ENCODE measurements at places on chromosomes 6 and 20.

DNA sequence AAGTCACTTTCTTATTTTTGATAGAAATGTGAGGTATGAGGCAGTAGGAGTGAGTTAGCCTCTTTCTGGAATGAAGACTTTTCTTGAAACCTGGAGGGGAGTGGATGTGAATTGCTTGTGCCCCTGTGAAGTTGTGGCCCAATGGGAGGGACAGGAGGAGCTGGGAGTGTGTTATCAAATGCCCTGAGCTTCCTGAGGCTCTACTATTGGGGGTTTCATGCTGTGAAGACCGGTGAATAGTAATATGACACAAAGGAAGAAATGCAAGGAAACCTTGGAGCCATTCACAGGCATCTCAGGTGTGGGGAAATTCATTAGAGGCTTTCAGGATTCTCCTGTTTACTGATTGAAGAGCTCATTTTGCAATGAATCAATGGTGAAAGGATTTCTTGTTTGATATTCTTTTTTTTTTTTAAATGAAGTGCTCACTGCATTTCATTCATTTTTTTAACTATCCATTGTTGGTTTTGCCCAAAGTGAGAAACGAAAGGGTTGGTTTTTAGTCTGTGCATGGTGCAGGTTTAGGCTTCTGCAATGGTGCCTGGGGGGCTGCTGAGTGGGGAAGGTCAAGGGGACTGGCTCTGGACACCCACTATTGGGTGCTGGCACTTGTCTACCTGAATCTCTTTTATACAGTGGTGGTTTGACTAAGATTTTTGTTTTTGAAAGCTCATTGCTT, 8.2 kb downstream of the RNF144B start:
- no peak for DNase-seq

DNA sequence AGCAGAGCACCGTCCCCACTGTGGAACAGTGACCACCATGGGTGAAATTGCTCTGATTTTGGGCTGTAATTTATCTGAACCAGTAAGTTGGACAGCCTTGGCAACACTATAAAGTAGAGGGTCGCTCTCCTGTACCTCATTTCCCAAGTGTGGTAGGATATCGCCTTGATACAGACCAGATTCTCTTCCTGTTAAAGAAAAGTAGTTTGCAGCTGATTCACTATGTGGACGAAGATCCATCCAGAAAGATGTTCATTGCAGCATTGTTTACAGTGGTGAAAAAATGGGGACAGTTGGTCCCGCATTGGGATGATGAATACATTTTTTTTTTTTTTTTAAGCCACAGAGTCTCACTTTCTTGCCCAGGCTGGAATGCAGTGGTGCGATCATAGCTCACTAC, 74.3 kb downstream of the SLX4IP start:
- no peak for DNase-seq

GRCh38 chr6:52233975-52234823, 10.1 kb downstream of the IL17F start:
- no peak for DNase-seq

DNA sequence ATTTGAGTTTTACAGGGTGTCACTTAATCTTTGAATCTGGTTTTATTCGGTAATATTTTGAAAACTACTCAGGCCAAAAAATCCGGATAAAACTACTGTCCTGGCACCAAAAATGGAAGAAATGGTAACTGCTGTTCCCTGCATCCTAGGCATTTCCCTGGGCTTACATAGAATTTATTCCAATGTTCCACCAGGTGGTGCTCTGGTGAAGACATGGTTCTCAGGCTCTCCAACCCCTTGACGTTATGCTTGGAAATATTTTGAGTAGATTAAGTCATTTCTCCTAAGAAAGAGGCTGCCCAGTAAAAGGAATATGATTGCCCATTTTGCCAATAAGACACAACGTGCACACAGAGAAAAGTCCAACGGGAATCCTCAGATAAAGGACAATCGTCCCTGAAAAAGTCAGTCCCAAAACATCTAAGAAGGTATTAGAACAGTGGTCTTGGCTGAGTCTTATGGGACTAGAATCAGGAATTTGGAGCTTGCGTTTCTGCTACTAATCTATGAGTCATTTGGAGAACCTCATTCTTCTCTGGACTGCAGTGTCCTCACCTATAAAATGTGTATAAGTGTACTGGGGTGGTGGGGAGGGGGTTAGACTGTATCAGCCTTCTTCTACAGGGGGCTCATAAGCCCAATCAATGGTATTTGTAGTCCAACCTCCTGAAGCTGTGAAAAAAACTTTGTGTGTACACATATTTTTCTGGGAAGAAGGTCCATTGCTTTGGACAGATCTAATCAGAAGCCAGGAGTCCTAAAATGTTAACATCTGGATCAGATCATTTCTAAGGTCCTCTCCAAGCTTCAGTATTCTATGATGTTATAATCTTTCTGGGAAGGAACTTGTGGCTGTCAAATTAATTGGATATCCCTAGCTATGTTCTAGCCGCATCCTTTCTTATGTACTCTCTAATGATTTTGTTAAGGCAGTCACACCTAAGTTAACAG, 131.0 kb upstream of the BMP2 start:
- no peak for DNase-seq

GRCh38 chr20:64065974-64066343, 3.0 kb downstream of the TCEA2 start:
- DNase-seq, result no peak

GRCh38 chr6:54970337-54970736, 123.8 kb downstream of the FAM83B start:
- no peak for DNase-seq

GRCh38 chr6:148959008-148959407, 212.2 kb downstream of the UST start:
- DNase-seq, result no peak

DNA sequence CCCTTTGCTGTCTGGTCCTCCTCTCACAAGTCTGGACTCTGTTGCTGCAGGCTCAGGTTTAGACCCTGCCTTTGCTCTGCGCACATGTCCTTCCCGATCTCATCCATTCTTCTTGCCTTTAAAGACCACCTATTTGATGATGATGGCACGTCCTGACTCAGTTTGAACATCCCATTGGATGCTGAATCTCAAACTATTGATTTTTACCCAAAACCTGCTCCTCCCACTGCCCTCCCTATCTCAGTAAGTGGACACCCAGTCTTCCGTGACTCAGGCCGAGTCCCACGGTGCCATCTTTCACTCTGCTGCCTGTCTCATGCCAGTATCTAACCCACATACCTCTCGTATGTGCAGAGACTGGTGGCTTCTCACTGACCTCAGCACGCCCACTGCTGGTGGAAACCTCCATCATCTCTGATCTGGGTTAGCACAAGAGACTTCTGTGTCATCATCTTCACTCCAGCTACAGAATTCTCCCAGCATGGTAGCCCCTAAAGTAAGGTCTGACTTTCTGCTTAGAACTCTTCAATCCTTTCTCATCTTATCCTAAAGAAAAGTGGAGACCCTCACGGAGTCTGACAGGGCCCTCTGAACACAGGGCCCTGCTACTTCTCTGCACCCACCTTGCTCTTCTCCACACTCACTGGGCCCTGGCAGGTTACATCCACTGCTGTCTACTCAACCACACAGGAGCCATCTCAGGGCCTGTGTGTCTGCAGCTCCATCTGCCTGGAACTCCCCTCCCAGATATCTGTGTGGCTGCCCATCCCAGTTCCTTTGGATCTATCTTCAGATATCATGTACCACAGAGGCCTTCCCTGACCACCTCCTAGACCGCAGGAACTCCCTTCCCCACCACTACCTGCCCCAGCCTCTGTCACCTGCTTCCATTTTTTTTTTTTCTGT, 387.1 kb upstream of the AGPAT4 start:
- no peak for DNase-seq

- DNase-seq, result no peak
These were observed 16.1 kb upstream of the CCN6 start for GRCh38 chr6:112037783-112038216.

DNA sequence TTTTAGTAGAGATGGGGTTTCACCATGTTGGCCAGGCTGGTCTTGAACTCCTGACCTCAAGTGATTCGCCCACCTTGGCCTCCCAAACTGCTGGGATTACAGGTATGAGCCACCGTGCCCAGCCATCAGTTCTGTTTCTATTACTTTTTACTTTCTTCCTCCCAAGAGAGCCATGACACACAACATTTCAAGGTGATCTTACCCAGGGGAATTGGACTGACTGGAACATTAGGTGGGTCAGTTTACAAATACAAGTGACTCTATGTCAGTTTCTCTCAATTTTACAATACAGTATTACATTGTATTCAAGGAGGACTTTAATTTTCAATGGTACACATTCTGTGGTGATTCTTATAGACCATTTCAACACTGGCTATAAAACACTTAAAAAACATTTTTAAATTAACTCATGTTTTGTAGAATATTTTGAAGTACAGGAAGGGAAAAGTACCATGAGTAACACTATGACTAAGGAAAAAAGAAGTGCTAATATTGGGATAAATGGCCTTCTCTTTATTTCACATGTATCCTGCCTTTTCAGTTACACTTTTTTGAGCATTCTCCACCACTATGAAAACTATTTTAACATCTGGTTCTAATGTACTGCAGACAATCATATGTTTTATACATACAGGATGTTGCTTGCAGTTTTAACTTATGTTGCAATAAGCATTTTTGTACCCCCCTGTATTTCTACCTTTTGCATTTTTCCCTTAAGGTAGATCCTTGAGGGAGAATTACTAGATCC, 8.4 kb downstream of the TPBG start:
- DNase-seq, result no peak

GRCh38 chr6:36312854-36313648, 23.6 kb downstream of the BNIP5 start:
- DNase-seq, result no peak

DNA sequence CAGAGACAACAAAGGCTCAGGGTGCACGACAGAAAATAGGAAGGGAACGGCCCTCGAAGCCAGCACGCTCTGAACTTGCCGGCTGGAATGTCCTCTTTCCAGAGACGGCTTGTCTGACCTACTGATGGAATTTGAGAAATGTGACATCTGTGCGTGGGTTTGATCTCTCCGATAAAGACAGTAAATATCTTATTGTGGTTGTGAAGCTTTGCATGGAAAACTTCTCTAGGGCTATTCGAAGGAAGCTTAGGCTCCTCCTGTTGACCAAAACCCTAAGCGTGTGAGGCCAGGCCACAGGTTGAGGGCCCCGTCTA, 247.3 kb downstream of the ZNF217 start:
- DNase-seq, result no peak

DNA sequence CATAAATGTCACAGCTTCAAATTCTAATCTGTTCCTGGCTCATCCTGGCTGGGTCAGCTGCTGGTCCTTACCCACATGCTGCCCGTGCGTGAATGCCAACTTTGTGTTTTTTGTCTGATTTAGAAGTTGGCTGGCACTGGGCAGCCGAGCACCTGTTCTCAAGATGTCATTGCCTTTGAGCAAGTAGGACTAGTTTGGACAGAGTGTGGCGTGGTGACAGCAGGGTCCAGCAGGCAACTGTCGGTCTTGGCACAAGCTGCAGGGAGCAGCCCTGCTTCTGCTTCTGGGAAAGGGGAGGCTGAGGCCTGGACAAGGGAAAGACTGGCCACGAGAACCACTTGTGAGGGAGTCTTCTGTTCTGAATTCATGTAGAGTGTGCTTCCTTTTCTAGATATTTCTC, 26.4 kb upstream of the ADRM1 start:
- no peak for DNase-seq

DNA sequence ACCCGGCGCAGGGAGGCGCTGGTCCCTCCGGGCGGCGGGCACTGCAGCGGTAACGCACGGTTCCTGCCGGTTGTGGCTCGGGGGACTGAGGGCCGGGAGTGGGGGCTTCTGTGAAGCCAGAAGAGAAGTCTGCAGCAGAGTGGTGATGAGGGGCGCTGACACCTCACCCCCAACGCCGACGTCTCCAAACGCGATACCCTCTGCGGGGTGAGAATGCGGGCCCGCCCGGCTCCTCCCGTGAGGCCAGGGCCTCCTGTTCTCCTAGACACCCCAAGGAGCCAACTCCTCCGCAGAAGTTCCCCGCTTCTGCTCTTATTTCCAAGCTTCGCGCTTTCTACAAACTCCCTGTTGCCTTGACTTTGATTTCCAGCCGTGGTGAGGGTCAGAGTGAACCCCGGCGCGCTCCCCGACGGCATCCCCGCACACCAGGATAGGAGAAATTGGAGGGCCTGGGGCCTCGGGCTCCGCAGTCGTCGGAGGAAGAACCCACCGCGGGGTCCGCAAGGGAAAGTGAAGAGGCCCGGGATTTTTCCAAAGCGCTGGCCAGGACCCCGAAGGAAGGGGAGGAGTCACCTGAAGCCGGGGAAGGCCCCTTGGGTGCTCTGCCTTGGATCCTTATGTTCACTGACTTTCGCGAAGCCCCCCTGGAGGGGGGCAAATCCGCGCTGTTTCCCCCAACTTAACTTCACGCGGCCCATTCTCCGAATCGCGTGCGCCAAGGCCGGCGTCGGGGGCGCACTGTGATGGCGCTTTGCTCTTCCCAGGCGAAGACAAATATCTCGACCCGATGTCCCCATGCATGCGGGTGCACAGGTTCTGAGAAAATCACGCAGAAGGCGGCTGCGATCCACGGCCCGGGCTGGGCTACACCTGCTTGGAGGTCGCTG, 3.1 kb upstream of the INSM1 start:
- DNase-seq, result no peak

DNA sequence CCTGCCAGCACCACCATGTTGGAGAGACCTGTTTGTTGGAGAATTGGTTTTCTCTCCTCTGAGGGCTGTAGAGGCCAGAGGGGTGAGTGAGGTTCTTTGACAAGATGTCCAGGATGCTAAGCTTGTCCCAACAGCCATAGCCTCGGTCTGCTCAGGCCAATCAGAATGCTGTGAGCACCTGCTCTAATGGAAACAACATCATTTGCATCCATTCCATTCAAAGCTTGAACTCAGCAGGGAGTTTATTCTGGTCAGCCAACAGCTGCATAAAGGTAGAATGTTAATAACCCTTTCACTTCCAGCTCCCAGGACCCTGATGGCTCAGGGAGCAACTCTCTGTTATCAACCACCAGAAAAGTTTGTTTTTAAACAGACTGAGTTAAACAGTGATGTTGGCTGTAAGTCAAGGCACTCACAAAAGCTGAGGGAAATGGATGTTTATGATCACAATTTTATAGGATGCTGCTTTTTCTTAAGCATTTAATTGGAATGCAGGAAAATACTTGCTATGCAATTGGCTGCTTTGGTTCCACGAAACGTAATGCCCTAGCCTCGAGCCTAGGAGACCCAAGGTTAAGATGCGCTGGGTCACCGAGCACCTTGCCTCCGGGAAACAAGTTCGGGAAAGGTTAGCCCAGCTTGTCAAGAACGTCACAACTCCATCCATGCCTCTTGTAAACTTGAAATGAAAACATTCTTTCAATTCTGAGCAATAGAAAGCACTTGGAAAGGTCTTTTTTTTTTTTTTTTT, 155.2 kb downstream of the NFATC2 start:
- no peak for DNase-seq

GRCh38 chr6:26122402-26122792, 35.2 kb downstream of the HFE start:
- no peak for DNase-seq

- no peak for DNase-seq
These were observed 12.4 kb upstream of the GDAP1L1 start for GRCh38 chr20:44234566-44235317.

DNA sequence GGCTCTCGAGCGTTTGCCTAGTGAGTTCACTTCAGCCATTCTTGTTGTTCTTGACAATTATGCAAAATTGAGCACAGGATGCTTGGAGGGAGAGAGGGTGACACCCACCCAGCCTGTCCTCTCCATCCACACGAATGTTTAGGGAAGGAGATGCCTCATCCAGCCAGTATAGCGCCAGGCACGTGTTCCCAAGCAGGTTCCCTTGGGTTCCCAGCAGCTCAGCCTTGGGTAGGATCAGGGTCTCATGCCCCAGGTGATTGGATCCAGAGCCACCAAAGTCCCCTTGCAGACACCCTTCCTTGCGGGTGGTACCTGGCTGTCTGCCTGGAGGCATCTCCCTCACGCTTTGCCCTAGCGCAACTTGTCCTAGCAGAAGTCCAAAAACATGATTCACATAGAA, 394.9 kb downstream of the CDH4 start:
- no peak for DNase-seq

Data from D721Med (cell line).